Activated T-cell treated with anti-CD3 and anti-CD28 coated beads, Interleukin-2, amount 50 U/mL, for 4 hours (primary cell): ENCODE measurements at places on chromosomes 3 and 15. TPM values are rescaled to one million over a fixed set of nuclear protein-coding genes. Genes with fewer than 3 reads are reported as not detected.

CTXN2 gene
- not detected for total RNA-seq

EIF5A2 gene
- 10.7 TPM for total RNA-seq

NRG4 gene
- total RNA-seq: 0.20 TPM

USP4 gene
- 61.6 TPM for total RNA-seq

SMCO1 gene
- total RNA-seq: not detected

EFHB gene
- total RNA-seq: 0.71 TPM

ECE2 gene
- total RNA-seq: not detected

GRCh38 chr3:196149375-196149774 is 61.8 kb downstream of the ZDHHC19 start:
- no peak for DNase-seq

GRCh38 chr15:93063796-93064690 is 25.0 kb downstream of the RGMA start:
- no peak for DNase-seq

- no peak for DNase-seq
Measured at GRCh38 chr3:193095366-193095765, 145.7 kb upstream of the PLAAT1 start.

GRCh38 chr3:184320104-184320445 is 5.7 kb downstream of the EIF4G1 start:
- DNase-seq: peak; percentile 52

DNA sequence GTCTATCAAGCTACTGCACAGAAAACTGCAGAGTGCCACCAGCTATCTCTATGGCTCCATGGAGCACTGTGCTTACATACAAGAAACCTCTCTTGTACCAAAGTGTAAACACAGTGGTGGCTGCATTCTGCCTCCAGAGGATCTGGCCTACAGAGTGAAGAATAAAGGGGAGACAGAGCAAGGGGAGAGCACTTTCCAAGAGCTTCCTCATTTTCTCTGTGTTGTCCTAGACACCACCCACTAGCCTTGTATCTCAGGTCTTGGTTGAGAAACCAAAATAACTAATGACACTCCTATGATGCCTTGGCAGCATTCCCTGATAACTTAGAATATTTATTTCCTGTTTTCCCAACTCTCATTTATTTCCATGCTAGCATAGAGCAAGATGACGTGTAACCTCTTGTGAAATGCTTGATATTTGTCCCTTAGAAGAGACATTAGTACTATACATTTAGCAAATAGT is 56.9 kb upstream of the PHLDB2 start:
- no peak for DNase-seq

DNA sequence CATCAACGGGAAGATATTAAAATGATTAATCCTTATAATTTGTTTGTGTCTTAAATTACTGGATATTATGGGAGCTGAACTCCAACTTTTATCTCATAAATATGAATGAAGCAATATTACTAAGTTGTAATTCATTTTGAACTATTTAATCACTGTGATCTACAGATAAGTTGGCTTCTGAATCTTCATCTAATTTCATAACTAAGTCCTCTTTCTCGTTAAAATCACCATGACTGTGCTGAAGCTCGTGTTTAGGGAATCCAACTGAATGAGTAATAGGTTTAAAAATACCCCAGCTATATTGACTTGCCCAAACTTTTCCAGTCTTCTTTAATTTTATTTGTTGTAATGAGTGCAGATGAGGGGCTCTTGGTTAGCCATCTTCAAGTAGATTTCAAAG is 14.1 kb downstream of the MDFIC2 start:
- DNase-seq: no peak

DNA sequence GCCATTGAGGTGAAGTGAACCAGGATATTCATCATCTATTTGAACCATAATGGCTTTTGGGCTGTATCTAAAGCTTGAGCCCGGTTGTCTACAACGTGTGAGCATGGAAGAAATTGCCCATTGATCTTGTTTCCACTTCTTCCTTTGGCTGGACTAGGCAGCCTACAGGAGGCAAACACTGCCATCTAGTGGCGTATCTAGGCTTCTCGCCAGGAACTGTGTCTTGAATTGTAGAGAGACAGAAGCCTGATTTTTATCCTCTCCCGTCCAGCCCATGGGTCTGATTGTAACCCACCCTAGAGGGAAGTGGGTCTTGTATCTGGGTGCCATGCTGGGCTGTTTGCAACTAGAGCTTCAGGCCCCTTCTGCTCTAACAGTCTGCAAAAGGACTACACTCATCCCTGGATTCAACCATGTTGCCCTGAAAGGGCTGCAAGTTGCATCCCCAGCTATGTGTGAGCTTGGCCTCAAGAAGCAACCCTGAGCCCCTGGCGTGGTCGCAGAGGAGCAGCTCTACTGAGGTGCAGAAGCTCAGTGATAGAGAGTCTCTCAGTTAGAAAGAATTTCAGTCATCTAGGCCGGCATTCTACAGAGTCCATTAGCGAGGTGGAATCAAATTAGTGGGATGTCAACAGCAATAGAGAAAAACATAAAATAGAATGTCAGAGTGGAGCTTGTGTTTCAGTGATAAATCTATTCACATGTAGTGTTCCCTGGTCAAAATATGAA is 170.2 kb upstream of the UMPS start:
- peak; percentile 41 for DNase-seq

DNA sequence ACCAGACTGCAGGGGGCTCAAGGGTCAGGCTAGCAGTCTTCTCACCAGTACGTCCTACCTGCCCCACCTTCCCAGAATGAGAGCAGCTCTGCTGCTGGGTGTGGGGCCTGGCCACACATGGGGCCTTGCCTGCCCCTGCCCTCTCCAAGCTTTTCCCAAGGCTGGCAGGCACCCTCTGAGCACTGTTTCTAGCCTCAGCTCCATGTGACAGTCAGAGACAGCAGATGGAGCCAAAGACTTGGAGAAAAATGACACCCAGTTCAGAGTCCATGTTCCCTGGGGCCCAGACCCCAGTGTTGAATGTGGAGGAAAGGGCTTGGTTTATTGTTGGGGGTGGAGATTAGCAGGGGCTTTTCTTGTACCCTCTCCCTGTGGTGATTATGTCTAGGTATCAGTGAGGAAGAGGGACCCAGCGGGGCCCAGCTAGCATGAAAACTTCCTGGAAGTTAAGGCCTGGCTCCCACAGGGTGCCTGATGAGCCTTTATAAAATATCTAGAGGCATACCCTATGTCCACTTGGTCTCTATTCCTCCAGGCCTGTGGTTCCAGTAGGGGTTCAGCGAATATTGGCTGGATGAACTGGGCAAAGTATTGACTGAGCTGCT is 153.8 kb downstream of the EEFSEC start:
- DNase-seq: no peak

DNA sequence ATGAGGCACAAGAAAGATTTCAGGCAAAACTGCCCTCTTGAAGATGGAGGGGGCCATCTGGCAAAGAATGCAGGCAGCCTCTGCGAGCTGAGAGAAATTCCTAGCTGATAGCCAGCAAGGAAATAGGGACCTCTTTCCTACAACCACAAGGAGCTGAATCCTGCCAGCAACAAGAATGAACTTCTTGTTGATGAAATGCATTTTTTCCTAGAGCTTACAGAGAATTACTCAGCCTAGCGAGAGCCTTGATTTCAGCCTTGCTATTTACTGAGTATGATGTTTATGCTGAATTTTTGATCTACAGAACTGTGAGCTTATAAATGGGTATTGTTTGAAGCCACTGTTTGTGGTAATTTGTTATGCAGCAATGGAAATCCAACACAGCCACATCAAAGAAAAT is 148.5 kb upstream of the NAALADL2 start:
- no peak for DNase-seq

- no peak for DNase-seq
Measured at GRCh38 chr15:49189631-49190030, 19.6 kb downstream of the GALK2 start.

DNA sequence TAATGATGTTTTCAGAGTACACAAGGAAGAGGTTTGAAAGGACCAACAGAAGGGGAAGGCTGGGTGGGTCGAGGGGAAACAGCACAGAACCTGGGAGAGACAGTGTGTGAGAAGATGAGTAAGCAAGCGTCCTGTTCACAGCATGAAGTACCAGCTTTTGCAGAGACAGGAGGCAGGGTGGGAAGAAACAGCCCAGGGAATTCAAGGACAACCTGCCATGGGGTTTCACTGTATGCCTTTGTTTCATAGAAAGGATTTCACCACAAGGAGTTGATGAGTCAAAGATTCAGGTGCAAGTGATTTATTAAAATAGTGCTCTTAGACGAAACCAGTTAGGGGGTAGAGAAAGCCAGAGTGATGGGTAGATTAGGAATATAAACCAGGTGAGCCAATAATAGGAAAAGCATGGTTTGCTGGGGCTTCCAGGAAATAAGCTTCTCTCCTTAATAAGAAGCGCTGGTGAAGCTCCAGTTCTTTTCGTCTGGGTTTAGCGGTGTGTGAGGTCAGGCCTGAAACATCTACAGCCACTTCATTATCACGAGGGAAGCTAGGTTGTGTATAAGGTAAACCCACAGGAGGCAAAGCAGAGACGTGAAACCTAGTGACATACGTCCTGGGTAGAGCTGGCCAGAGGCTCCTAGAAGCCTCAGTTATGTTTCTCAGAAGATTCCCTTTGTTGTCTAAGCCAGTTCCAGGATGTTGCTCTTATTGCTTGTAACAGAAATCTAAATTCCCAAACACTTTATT is 3.9 kb downstream of the HHLA2 start:
- no peak for DNase-seq

GRCh38 chr3:132726341-132726823 is 4.2 kb upstream of the NPHP3 start:
- DNase-seq: no peak
